ENCODE measurements at places on chromosomes 12 and 14. TPM values are rescaled to one million over a fixed set of nuclear protein-coding genes. Genes with fewer than 3 reads are reported as not detected.

COA8 gene
- 48.3 TPM for total RNA-seq

TBX5 gene
- 75.1 TPM for total RNA-seq

IL31 gene
- not detected for total RNA-seq

TIMELESS gene
- 2.2 TPM for total RNA-seq

OR6S1 gene
- not detected for total RNA-seq

ACSM4 gene
- total RNA-seq, result not detected

ACOT4 gene
- total RNA-seq, result 0.77 TPM

CD69 gene
- total RNA-seq, result 0.25 TPM

ERP29 gene
- 49.3 TPM for total RNA-seq

COCH gene
- total RNA-seq, result 0.60 TPM

KLHL33 gene
- 0.33 TPM for total RNA-seq

GAS2L3 gene
- 1.8 TPM for total RNA-seq

SLC16A7 gene
- 134 TPM for total RNA-seq

RNF212B gene
- total RNA-seq, result not detected

FLRT2 gene
- 4.7 TPM for total RNA-seq

GCH1 gene
- total RNA-seq, result 1.7 TPM

AICDA gene
- total RNA-seq, result not detected

SLC15A5 gene
- not detected for total RNA-seq

ESRRB gene
- 16.9 TPM for total RNA-seq

PRPH gene
- total RNA-seq, result not detected

TAS2R10 gene
- not detected for total RNA-seq

KRT83 gene
- not detected for total RNA-seq

CEBPE gene
- total RNA-seq, result not detected

EIF5 gene
- 260 TPM for total RNA-seq

AP5M1 gene
- total RNA-seq, result 49.1 TPM

PRKCH gene
- 18.4 TPM for total RNA-seq

KCNMB4 gene
- total RNA-seq, result 1.4 TPM

DAO gene
- total RNA-seq, result not detected

GLS2 gene
- 0.49 TPM for total RNA-seq

ARL1 gene
- 93.0 TPM for total RNA-seq

CDK2 gene
- total RNA-seq, result 7.3 TPM

SERPINA4 gene
- total RNA-seq, result not detected

DEGS2 gene
- total RNA-seq, result not detected

DPF3 gene
- total RNA-seq, result 37.7 TPM

SUPT16H gene
- 27.5 TPM for total RNA-seq

INSM2 gene
- not detected for total RNA-seq

OR4N2 gene
- total RNA-seq, result not detected

KITLG gene
- 8.6 TPM for total RNA-seq

RNFT2 gene
- 0.66 TPM for total RNA-seq

PRH2 gene
- not detected for total RNA-seq

CLEC2D gene
- total RNA-seq, result 3.3 TPM

RGS6 gene
- total RNA-seq, result 23.0 TPM

PDE3A gene
- total RNA-seq, result 161 TPM

CPM gene
- 6.3 TPM for total RNA-seq

A2ML1 gene
- not detected for total RNA-seq

TMEM229B gene
- total RNA-seq, result 1.4 TPM

EPYC gene
- total RNA-seq, result not detected

INHBC gene
- total RNA-seq, result not detected

ADGRD1 gene
- 99.5 TPM for total RNA-seq

GDF3 gene
- total RNA-seq, result 0.19 TPM

RIPK3 gene
- total RNA-seq, result 3.6 TPM

MFAP5 gene
- total RNA-seq, result 55.8 TPM

Measured in left ventricle myocardium inferior (tissue), 1 donor.